Right ventricle myocardium superior (tissue), 1 donor: ENCODE measurements at places on chromosomes 3 and 15. TPM values are rescaled to one million over a fixed set of nuclear protein-coding genes. Genes with fewer than 3 reads are reported as not detected.

DNA sequence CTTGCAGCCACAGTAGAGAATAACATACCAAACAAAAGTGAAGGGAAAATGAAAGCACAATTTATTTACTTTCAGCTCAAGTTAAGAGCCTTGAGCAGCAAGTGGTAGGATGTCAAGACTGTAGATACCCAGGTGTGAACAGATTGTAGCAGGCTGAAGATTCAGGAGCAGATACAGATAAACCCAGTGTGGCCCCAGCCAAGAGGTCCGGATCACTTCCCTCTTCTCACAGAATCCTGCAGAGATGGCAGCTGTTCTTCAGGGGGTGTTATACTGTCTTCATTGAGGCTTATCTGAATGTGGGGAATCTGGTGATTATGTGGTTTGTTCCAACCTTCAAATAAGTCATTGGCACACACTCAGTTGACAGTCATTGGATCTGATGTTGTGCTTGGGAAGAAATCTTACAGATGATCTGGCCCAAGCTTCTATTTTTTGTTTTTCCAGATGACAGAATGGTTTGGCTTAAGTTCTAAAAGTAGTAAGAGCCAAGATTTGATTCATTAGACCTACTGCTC lies 2.2 kb downstream of the STARD9 start:
- no peak for DNase-seq

GRCh38 chr3:2898591-2899353 lies 211.4 kb downstream of the IL5RA start:
- no peak for DNase-seq

DNA sequence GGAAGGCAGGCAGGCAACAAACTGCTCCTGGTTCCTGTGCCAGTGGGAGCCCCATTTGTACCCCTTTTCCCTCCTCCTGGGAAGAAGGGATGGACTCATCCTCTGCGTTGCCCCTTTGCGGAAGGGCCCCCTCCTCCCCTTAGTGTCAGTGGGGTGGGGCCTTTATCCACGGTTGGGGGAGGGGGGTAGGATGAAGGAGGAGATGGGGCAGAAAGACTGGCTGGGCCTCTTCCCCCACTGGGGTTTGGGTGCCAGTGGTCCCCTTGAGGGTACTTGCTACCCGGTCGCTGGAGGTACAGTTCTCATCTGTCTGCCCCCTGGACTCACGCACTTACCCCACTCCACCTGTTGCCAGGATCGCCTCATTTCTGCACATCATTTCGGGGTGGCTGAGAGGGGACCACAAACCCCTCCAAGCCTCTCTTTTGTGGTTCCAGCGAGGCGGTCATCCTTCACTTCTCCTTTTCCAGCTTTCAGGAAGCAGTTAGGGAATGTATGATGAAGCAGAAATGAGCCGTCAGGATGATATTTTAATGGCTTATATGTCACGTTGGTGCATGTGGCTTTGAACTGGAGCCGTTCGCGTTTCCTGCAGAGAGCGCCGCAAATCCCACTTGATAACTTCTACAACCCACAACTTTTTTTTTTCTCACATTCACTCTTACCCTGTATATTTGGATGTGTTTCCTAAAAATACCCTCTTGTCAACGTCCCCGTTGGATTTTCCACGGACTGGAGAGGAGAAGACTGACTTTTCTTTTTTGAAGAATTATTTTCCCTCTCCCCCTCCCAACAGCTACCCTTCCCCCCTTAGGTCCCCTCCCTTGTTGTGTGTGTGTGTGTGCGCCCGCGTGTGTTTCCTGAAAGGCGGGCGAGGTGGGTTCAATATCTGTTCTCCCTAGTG lies at the start of gene ZIC4:
Gene ZIC4, minus strand, starts transcription at position 516 of the 904 bp plus-strand sequence. CDS start 3,746 bp downstream, outside the sequence.
- no peak for DNase-seq

GRCh38 chr3:132416161-132416560 lies 1.1 kb upstream of the DNAJC13 start:
- DNase-seq = no peak

DNA sequence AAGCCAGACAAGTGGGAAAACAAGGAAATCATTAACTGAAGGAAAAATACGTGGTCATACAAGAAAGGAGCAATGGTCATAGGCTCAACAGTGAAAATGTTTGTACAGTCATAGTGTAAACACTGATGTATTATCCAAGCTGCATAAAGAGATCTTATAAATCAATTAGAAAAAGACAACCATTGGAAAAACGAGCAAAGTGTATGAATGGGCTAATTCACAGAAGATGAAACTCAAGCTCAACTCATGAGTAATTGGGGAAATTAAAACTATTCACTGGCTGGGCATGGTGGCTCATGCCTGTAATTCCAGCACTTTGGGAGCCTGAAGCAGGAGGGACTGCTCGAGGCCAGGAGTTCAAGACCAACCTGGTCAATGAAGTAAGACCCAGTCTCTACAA lies 6.4 kb upstream of the IGF2BP2 start:
- no peak for DNase-seq

DNA sequence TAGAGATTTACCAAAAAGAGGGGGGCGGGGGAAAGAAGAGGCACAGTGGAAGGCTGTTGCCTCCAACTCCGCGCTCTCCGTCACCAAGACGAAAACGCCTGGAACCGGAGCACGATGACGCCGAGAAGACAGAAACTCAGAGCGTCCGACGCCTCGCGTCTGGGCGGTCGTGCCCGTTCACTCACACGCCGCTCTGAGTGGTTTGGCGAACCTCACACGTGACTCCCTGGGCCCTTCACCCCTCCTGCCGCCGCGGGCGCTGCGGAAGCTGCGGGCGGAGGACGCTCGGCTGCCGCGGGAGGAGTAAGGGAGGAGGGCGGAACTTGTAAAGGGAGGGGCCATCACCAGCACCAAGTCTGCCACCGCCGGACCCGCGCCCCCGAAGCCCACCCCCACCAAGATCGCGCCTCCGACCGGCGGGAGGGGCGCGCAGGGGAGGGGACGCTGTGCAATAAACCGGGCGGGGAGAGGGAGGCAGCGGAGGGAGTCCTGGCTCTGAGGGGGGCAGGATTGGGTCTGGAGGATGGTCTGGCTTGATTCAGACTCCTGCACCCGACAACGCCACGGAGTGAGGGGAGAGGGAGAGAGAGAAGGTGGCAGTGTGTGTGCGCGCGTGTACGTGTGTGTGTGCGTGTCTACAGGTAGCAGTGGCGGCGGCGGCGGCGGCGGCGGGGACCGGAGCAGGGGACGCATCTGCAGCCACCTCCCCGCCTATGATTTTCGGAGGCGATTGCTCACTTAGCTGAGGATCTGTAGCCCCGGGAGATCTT lies 1.9 kb upstream of the NLGN1 start:
- peak; percentile 92 for DNase-seq

GRCh38 chr3:184439096-184439495 lies 59.2 kb downstream of the CHRD start:
- no peak for DNase-seq

DNA sequence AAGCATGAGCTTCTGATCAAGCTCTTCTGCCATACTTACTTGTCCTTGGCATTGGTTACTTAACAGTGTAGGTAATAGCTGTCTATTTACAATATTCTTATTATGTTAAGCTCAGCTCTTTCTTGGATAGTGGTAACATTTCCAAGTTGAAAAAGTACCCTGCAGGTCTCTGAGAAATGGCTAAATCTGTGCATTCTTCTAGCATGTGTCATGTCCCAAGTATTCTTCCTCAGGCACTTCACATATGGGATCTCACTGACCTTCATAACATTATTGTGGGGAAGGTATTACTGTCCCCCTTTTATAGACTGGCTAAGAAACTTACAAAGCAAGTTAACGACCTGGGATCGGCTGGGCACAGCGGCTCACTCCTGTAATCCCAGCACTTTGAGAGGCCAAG lies 236.1 kb downstream of the RORA start:
- DNase-seq = no peak

DNA sequence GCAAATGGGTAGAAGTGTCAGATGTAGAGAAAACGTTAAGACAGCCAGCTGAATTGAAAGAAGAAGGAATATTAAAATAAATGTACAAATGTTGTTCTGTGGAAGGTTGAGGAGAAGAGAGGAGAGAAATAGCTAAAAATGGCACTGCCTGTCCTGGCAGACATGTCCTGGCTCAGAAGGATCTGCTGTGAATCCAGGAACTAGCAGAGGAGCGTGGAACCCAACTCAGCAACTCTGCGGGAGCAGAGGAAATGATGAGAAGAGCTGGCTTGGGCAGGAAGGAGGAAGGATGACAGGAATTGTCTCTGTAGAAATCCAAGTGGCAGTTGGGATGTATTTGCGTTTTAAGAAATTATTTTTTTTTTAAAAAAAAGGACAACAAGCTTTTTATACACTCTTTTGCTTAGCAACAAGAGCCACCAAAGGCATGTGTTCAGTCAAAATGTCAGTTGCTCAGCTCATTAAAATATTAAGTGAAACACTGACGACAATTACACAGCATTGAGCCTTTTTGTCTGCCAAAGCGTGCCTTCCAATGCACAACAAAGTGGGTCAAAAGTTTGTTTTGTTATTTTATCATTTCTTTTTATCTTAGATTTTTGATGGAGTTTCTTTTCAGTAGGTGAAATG lies 16.1 kb downstream of the NANOGP8 start:
- no peak for DNase-seq

DNA sequence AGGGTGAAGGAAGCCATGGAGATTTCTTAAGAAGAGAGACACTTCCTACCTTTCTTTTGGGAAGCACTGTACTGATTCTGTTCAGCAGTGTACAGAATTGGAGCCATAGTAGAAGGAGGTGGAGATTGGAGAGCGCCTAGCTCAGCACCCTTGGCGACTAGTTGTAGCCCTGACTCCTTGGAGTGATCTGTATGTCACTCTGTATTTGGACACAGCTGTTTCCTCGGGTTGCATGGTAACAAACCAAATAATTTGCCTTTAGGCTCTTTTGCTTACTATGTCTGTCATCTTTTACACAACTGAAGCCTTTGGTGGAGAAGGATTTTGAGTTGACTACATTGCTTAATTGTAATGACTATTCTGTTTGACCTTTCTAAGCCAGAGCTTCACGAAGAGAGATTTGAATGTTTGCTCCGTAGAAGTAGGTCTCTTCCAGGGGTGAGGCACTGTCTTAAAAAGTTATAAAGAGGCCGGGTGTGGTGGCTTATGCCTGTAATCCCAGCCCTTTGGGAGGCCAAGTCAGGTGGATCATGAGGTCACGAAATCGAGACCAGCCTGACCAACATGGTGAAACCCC lies 77.1 kb downstream of the AKAP13 start:
- DNase-seq = no peak

ENTPD3 gene
- 0.30 TPM for total RNA-seq

CCDC12 gene
- 29.2 TPM for total RNA-seq

LXN gene
- total RNA-seq = 2.4 TPM

ISLR2 gene
- 2.7 TPM for total RNA-seq
